ENCODE measurements at places on chromosomes 6 and 20. TPM values are rescaled to one million over a fixed set of nuclear protein-coding genes. Genes with fewer than 3 reads are reported as not detected.

DNA sequence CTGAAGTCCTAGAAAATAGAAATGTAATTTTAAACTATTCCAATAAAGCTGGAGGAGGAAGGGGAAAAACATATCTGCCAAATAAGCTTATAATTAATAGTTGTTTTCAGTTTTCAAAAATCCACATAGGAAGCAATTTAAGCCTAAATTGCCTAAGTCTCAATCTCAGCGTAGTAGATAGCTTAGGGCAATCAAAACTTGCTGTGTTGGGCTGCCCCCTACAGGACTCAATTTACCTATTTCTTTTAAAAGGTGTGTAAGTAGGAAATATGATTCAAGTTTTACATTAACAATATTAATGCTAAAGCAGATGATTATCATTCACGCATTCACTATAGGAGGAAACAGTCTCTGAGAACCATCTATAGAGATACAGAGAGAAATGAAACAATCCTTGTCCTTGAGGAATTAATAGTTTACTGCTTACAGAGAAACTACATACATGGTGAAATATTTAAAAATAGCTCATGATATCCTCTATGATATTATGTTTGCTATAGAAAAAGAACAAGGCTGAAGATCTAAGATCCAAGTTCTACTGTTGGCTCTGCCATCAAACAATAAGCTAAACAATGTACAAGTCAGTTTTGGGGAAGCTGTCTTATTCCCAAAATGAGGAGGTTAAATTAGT lies 102.1 kb downstream of the ATG5 start:
- DNase-seq: peak; percentile 17

Gene BEND6
- total RNA-seq: 0.46 TPM

- DNase-seq: no peak
Measured at GRCh38 chr20:46934746-46935287, 40.2 kb downstream of the EYA2 start.

Gene FKBP1C
- 0.89 TPM for total RNA-seq

- no peak for DNase-seq
Measured at GRCh38 chr20:36852187-36852586, 23.8 kb upstream of the TLDC2 start.

DNA sequence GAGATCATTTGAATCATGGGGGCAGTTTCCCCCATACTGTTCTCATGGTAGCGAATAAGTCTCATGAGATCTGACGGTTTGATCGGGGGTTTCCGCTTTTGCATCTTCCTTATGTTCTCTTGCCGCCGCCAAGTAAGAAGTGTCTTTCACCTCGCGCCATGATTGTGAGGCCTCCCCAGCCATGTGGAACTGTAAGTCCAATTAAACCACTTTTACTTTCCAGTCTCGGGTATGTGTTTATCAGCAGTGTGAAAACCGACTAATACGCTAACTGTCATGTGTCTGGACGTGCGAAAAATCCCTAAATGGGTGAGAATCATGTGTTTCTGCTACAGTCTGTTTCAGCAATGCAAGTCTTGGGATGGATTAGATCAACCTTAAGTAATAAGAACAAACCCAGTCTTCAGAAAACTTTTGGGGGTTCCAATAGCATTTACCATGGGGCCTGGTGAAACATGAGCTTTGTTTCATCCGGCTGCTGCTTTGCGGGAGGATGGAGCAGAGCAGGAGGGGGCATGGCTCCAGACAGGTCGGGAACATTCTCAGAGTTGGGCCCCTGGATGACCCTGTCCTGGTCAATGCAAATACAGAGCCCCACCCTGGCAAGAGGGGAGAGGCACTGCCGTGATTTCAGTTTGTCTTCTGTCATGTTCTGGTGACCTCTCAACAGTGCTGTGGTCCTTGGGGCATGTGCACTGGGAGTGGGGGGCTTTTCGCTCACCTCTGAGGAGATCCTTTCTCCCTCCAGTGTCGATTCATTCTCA lies 41.5 kb downstream of the CTCFL start:
- DNase-seq: no peak
